ENCODE measurements at places on chromosomes 6 and 20.

DNA sequence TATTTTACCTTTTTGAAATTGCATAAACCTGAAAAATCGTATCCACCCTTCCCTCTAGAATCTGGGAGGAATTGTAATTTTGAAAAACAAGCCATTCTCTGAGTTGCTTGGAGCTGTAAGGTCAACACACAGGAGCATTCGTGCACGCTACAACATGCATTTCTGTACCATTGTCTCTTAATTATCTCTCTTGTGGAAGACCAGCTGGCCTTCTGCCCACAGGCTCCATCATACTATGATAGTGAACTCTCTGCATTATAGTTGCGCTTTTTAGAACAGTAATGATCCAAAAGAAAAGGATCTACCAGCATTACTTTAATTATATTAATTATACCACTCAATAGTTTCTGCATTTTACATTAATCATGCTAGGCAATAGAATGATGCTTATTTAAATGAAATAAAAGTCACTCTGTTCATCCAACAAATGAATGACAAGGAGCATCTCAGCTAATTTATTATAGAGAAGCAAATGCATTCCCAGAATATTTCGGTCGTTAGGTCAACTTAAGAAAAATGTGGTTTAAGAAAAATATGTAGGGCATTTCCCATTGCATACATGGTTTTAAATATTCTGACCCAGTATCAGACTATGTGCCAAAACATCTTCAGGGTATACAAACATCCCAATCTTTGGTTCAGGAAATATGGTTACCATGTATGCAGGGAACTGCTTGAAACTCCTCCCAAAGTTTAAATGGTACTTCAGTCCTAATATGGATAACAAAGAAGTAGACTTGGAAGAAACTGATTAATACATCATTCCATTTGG lies 263.5 kb downstream of the TFAP2A start:
- no peak for DNase-seq

GRCh38 chr20:46883892-46884291 lies 10.8 kb upstream of the EYA2 start:
- DNase-seq = no peak

GRCh38 chr6:163355426-163355991 lies 59.0 kb upstream of the QKI start:
- no peak for DNase-seq

DNA sequence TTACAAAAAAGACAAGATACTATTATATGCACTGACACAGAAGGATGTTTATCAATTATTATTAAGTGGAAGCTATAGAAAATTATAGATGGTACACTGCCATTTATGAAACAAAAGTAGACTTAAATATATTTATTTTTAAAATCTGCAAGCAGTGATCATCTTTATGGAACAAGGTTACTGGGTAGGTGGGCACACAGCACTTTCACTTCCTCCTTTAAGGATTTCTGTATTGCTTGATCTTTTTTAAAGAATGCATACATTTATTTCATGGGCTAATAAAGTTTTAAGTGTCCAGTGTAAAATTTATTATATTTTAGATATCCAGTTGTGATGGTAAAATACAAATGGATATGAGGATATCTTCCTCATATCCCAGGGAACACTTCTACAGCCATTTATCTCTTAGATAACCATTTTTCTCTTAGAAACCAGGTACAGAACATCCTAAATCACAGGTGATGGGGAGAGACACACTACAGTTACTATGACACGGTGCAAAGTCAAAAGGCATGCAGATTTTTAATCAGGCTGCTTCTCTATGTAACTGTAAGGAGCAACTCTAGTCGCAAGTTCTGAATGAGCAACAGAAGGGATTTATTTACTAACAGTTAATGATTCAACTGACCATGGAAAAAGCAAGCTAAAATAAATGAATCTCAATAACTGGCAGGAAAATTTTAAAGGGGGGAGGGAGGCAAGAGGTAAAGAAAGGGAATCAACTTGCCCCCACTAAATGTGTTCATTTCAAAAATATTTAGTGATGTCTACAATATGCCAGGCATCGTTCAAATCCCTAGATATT lies 2.2 kb downstream of the FBXL4 start:
- no peak for DNase-seq

DNA sequence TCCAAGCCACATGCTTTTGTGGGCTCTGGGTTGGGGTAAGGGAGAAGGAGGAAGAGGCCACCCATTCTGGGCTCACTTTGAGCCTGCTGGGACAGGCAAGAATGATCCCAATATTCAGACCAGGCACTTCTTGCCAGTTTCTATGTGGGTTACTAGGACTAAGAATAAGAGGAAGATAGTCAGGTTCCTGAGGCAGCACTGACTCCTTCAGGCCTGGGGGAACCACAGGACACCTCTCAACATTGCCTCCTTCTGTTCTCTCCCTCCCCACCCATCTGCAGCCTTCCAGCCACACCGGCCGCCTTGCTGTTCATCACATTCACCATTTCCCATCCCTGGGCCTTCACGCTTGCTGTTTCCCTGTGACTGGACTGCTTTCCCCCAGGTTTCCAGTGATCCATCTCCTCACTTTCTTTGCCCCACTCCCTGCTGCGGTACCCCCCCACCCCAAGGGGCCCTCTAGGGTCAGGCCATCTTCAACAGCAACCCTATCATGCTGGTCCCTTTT lies 69.2 kb upstream of the SIRPA start:
- no peak for DNase-seq

GRCh38 chr6:105990151-105990550 lies 96.0 kb upstream of the PRDM1 start:
- DNase-seq = no peak

GRCh38 chr6:13289789-13290318 lies 38.5 kb downstream of the TBC1D7 start:
- DNase-seq = no peak

- DNase-seq = peak; percentile 95
Observed at GRCh38 chr20:4038047-4038459, 22.7 kb upstream of the RNF24 start.

DNA sequence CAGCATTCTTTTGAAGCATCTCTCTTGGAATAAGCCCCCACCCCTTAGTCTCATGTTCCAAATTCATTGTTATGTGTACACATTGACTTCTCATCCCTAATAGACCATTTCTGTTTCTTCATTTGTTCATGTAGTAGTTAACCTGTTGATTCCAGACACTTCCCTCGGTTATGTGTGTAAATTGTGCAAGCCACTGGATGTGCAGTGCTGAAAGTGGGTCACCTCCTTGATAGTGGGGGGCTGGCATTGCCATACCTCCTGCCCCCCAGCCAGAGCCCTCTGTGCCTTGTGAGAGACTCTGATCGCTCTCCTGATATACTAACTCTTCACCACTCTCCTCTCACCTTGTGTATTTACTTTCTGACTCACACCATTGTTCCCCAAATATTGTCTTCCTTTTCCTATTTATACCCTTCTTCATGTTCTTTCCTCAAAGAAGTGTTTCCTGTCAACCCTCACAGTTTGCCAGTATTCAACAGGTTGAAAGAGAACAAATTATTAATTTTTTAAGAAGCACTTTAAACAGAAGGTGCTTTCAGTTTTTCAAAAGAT lies 59.0 kb downstream of the HIVEP1 start:
- DNase-seq = no peak

DNA sequence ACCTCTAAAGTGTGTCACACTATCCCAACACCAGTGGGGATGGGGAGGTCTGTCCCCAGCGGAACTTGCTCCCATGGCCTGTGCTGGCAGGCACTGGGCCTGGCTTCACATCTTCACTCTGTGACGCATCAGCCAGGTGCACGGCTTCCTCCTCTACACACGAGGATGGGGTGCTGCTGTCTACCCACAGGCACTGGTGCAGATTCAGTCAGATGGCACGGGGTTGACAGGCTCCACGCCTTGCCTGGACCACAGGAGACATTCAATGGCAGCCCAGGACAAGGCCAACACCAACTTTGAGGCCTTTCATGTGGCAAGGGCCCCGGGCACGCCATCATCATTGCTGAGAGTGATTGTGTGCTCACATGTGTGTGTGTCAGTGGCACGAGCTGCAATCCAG lies 92.4 kb downstream of the TMEM242 start:
- no peak for DNase-seq

GRCh38 chr6:1587546-1587945 lies 22.2 kb upstream of the FOXC1 start:
- peak; percentile 2 for DNase-seq

- DNase-seq = no peak
Observed at GRCh38 chr6:83092756-83093399, 25.4 kb downstream of the DOP1A start.

DNA sequence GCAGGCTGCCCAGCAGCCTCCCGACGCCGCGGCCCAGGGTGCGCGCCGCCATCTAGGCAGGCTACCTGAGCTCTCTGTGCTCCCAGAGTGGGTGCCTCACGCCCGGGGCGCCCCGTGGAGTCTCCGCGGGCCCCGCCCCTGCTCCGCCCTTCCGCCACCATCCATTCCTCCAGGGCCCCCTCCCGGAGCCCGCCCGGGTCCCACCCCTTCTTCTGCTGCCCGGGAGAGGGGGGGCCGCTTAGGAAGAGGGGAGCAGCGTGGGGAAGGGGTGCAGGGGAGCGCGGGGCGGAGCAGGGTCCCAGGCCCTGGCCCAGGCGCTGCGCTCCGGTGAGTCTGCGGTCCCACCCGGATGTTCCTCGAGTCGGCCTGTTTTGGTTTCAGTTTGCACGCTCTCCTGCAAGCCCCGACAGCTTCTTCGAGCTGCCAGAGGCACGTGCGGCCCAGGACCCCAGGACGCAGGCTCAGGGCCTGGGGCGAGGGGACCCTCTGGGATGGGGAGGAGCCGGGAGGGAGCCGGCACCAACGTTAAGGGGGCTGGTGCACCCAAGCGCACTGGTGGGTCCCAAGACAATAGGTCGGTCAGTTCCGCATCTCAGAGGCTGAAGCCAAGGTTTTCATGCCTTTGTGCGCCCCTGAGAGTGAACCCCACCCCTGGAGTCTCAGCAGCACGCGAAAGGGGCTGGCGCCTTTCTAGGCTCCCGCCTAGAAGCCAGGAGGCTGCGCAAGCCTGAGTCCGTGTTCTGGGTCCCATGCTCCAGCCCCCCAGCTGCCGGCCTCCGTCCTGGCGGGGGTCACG lies at the start of gene ACSS1:
TSS of gene ACSS1 (minus strand) at position 89 of the 796 bp plus-strand sequence. CDS start at position 52, 37 bp downstream.
- DNase-seq = peak; percentile 89

- no peak for DNase-seq
Observed at GRCh38 chr6:105896052-105896820, 189.9 kb upstream of the PRDM1 start.

- no peak for DNase-seq
Observed at GRCh38 chr6:31216208-31216898, 45.9 kb upstream of the POU5F1 start.

DNA sequence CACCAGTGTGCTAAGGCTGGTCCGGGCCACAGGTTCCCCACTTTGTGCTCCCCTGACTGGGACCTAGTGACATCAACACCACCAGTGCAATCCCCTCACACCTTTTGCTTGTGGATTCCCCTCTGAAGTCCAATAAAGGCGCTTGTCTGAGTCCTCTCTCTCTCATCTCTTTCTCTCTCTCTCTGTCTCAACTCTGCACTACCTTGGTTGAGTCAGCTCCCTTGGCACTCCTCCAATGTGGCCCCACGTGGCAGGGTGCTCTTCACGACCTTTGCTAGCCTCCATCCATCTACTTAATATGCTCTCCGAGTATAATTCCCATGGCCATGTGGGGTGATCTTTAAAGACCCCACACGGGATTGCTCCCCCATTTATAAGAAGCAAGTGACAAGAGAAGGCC lies 385.0 kb downstream of the CD83 start:
- no peak for DNase-seq

GRCh38 chr20:61997891-61998290 lies 67.8 kb downstream of the TAF4 start:
- DNase-seq = no peak

- DNase-seq = no peak
Observed at GRCh38 chr6:93684339-93684738, 265.0 kb upstream of the EPHA7 start.

DNA sequence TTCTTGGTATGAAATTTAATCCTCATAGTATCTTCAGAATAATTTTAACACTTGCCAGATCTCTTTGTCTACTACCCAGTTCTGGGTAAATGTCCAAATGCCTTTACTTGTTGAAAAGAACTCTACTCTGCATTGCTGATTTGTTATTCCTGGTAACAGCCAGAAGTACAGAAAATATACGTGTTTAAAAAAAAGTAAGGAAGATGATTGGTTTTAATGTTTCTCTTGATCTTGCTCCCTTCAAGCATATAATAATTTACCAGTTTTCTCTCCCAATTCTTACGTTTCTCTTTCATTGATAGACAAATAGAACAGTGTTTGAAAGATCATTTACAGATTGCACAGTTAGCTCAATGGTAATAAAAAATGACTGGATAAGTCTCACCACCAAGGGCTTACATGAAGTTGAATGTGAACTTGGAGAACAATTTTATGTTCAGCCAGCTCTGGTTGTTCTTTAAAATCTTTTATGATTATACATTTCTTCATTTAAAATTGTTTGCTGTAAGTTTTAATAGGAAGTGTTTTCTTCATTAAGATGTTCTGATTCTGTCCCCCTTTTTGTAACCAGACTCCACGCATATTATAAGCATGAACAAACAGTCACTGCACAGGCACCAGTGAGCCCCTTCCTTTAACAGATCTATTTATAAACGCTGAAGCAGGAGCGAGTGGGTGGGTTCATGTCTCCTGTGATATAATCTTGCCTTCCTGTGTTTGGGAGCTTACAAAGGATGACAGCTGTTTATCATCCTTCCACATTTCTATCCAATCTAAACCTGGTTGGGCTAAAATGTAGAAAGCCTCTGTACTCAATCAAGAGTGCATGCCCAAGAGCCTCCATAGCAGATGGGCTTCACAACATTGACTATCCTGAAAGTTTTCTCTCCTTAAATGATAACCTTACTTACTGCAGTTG lies 299.5 kb downstream of the PRL start:
- no peak for DNase-seq

DNA sequence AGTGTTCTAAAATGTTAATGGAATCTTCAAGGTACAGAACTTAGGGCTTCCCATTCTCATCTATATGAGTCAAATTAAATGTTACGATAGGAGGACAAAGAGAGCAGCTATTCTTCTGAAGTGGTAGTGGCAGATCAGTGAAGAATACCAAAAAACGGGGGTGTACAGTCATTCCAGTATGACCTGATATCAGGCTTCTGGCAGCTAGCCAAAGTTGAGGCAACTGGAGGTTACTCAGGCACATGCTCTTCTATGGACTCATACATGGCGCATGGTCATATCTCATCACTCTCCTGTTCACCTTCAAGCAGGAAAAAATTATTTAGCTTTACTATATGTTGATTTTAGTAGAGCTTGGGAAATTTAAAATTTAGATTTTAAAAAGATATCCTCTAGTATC lies 1608.8 kb downstream of the GRIK2 start:
- no peak for DNase-seq

DNA sequence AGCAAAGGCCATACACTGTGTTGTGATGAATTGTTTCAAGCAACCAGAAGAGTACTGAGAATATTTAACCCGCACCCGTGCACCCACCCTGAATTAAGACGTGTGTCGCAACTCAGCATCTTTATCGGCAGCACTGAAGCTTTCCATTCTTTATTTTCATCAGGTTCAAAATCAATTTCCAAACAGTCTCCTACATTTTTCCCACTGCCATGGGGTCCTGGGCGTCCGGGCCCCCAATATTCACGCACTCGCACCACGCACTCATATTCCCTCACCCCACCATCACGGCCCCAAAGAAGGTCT lies 1.8 kb downstream of the LTB start:
- no peak for DNase-seq
